ENCODE measurements at places on chromosomes 1 and 21. TPM values are rescaled to one million over a fixed set of nuclear protein-coding genes. Genes with fewer than 3 reads are reported as not detected.

Gene GREM2
- total RNA-seq = 6.3 TPM

- H3K36me3 ChIP-seq = no peaks in the 10 kb centered on the region
- H3K27me3 ChIP-seq = no peaks in the 10 kb centered on the region
- H3K4me3 ChIP-seq = no peak overlapping the region
- no peaks in the 10 kb centered on the region for H3K4me1 ChIP-seq
These were observed 9.0 kb downstream of the EPHX4 start for GRCh38 chr1:92038695-92039346.

Gene COL6A2
- 508 TPM for total RNA-seq

DNA sequence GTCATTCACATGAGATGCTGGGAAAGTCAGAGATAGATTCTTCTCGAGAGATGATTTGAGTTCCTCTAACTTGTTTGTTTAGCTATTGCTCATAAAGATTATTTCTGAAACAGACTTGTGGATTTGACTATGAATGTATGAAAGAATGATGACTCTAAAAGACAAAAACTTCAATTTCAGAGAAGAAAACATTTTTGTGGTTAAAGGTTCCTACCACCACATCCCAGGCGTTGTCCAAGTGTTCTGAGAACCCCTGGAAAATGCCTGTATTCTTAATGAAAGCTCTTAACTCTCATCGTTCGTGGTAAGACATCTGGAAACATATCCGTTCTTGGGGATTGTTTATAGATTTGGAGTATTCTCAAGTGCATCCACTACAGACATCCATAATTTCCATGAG lies 228.7 kb downstream of the BARHL2 start:
- no peaks in the 10 kb centered on the region for H3K27me3 ChIP-seq
- H3K4me3 ChIP-seq = no peak overlapping the region
- no peak overlapping the region for H3K27ac ChIP-seq

GRCh38 chr1:202073206-202073605 lies 49.5 kb upstream of the GPR37L1 start:
- DNase-seq = no peak
- peaks cover 49% of the 10 kb centered on the region for H3K4me1 ChIP-seq
- peak overlapping the region; percentile 88 for H3K27ac ChIP-seq
- no peaks in the 10 kb centered on the region for H3K27me3 ChIP-seq

- no peak overlapping the region for H3K4me3 ChIP-seq
- H3K36me3 ChIP-seq = no peaks in the 10 kb centered on the region
- H3K27ac ChIP-seq = no peak overlapping the region
- no peaks in the 10 kb centered on the region for H3K4me1 ChIP-seq
- no peak for DNase-seq
- peaks cover 2% of the 10 kb centered on the region for H3K27me3 ChIP-seq
These were observed 522.6 kb downstream of the PTPRU start for GRCh38 chr1:29758781-29759499.

- H3K27ac ChIP-seq = no peak overlapping the region
- H3K27me3 ChIP-seq = no peaks in the 10 kb centered on the region
- DNase-seq = no peak
- H3K4me3 ChIP-seq = no peak overlapping the region
- peaks cover 1% of the 10 kb centered on the region for H3K36me3 ChIP-seq
These were observed 132.1 kb downstream of the RPS6KC1 start for GRCh38 chr1:213183036-213183672.

GRCh38 chr1:103525114-103525606 lies 339 bp upstream of the RNPC3 start:
- H3K36me3 ChIP-seq = no peaks in the 10 kb centered on the region
- H3K27me3 ChIP-seq = no peaks in the 10 kb centered on the region
- H3K27ac ChIP-seq = peak overlapping the region; percentile 76
- peaks cover 33% of the 10 kb centered on the region for H3K4me1 ChIP-seq
- DNase-seq = no peak
